ENCODE measurements at places on chromosomes 2 and 18.

DNA sequence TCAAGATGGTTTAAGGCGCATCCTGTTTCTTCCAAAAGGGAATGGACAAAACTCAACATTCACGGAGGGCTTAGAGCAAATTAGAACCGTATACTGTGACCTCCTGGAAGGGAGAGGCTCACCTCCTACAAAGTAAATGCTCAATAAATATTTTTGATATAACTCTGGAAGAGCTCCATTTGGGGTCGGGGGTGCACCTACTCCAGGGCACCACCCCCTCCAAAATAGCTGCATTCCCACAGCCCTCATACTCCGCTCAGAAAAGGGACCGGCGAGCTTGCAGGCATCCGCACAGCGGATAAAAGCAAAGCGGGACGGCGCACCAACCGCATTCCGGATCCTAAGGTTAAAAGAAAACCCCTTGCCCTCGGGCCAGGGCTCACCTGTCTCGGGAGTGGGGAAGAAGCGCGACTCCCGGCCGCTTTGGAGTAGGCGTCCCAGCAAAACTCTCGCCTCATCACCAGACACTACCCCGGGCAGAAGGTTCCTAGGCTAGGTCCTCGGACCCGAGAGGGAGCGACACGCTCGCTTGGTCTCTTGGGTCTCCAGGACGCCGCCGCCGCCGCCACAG lies 378 bp downstream of the WDPCP start:
- DNase-seq = no peak

- no peak for DNase-seq
Measured at GRCh38 chr2:151637271-151637781, 97.0 kb downstream of the NEB start.

- DNase-seq = no peak
Measured at GRCh38 chr2:207956771-207957170, 68.6 kb downstream of the PLEKHM3 start.

GRCh38 chr2:241254904-241255351 lies 60.5 kb downstream of the HDLBP start:
- DNase-seq = no peak

- DNase-seq = no peak
Measured at GRCh38 chr2:78908973-78909372, 116.5 kb upstream of the REG3G start.

DNA sequence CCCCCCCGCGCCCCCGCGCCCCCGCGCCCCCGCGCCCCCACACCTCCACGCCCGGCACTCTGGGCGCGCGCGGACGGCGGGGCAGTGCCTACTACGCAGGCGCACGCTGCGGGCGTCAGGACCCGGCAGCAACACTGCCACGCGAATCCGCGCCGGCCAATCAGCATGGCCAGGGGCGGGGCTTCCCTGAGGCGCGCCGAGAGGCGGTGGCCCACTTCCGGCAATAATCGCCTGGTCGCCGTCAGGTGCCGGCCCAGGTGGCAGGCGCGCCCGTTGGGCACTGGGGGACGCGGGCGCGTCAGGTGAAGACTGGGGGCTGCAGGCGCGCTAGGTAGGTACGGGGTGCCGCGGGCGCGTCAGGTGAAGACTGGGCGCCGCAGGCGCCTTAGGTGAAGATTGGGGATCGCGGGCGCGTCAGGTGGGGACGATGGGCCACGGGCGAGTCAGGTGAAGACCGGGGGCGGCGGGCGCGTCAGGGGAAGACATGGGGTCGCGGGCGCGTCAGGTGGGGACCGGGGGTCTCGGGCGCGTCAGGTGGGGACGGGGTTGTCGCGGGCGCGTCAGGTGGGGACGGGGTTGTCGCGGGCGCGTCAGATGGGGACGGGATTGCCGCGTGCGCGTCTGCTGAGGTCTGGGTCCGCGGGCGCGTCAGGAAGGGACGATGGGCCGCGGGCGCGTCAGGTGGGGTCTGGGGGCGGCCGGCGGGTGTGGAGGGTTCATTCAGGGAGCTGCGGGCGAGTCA lies 219.1 kb downstream of the RTP5 start:
- DNase-seq = peak; percentile 92

- DNase-seq = no peak
Measured at GRCh38 chr18:23494992-23495391, 8.3 kb upstream of the RMC1 start.

DNA sequence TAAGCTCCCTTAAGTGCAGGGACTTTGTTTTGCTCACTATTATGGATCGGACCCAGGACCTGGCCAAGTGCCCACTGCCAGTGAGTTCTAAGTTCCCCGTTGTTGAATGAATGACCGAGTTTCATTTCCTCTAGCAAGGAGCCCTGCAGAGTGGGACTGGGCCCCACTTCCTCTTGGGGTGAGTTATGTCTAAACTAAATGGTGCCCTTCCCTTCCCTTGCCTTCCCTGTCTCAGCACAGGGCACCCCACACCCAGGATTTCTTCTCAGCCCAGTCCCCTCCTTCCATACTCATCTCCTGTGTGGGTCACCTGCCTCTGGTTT lies 195.3 kb upstream of the HS6ST1 start:
- DNase-seq = no peak

DNA sequence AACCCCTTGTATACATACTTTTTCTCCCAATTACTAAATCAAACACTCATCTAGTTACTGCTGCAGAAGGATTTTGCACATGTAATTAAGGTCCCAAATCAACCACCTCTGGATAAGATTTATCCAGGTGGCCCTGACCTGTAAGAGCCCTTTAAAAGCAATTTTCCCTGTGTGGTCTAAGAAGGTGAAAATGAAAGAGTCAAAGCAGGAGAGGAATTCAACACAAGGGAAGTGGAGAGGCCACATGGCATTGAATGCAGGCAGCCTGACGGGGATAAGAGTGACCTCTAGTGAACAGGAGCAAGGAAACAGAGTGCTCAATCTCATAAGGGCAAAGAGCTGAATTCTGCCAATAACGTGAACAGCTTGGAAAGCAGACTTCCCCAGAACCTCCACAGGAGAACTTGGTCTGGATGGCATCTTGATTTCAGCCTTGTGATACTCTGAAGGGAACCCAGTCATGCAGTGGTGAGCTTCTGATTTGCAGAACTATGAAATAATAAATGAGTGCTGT lies 27.2 kb downstream of the PPP3R1 start:
- no peak for DNase-seq

GRCh38 chr18:68083131-68083530 lies 566.6 kb upstream of the DSEL start:
- DNase-seq = no peak

GRCh38 chr18:57533868-57534510 lies 52.5 kb downstream of the FECH start:
- DNase-seq = no peak

- no peak for DNase-seq
Measured at GRCh38 chr18:50358844-50359243, 16.0 kb upstream of the SKA1 start.

DNA sequence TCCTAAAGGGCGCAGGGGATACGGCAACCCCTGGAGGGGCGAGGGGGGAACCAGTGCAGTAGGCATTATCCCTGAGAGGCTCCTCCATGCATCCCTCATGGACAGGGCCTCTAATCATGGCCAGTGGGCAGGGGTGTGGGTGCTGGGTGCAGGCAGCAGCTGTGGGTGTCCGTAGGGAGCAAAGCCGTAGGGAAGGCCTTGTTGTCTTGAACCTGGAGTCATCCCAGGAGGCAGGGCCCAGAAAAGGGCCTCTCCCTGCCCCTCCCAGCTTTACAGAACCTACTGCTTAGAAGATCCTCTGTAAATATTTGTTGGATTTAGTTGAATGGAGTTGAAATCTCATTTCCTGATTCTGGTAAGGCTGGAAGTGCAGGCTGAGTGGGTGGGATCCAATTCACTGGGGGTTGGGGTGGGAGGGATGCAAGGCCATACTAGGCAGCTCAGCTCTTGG lies 207.0 kb upstream of the HAAO start:
- DNase-seq = no peak

GRCh38 chr18:61694236-61694635 lies 198.6 kb downstream of the RNF152 start:
- DNase-seq = no peak

GRCh38 chr2:36541891-36542595 lies 55.9 kb downstream of the FEZ2 start:
- no peak for DNase-seq

DNA sequence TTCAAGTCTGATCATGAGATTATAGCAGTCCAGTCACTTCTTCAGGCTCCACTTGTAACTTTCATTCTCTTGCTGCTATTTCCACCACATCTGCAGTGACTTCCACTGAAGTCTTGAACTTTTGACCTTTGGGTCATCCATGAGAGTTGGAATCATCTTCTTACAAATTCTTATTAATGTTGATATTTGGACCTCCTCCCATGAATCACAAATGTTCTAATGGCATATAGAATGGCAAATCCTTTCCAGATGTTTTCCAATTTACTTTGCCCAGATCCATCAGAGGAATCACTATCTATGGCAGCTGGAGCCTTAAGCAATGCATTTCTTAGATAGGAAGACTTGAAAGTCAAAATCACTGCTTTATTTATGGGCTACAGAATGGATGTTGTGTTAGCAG lies 159.4 kb downstream of the LTBP1 start:
- DNase-seq = no peak

GRCh38 chr2:96954011-96954846 lies 32.2 kb downstream of the FAM178B start:
- DNase-seq = no peak

GRCh38 chr2:176491172-176491904 lies 222.1 kb downstream of the MTX2 start:
- no peak for DNase-seq

GRCh38 chr2:170047331-170048065 lies 130.4 kb upstream of the MYO3B start:
- no peak for DNase-seq

DNA sequence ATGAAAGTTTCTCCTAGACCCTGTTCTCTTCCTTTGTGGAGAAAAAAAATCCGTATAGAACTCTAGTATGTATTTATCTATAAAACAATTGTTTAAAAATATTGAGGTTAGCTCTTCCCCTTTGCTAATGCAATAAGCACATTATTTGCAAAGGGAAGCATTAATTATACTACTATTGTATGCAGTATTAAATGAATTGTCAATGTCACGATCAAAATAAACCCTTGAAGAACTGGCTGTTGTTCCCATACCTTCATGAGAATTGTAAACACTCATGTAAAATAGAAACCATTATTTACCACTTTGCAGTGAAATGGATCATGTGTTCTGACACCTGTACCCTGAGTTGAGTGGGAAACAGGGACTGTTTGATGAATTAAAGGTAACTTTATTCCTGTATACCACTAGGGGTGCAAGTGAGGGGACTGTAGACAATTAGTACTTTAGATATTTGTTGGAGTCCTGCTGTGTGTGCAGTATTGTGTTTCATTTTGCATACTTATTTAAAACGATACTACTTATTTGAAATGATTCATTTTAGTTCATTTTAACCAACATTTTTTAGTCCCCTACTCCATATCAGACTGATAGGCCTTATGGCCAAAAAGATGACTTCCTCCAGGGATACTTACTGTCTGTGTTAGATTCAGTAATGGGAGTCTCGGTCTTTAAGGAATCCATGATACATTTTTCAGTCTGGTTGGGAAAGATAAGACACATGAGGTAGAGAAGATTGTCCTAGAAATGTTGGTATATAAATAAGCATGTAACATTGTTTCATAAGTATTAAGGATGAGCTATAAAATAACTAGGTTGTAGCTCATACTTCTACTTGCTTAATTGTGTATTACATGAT lies 7.9 kb downstream of the PKP4 start:
- no peak for DNase-seq

Measured in progenitor cell of endocrine pancreas (in vitro differentiated cells).